Activated CD4-positive, alpha-beta T cell treated with anti-CD3 and anti-CD28 coated beads for 1 hour (primary cell): ENCODE measurements at places on chromosomes 1 and 21.
A peak's percentile ranks its signal among the peaks of the same experiment; 100 is the strongest.

DNA sequence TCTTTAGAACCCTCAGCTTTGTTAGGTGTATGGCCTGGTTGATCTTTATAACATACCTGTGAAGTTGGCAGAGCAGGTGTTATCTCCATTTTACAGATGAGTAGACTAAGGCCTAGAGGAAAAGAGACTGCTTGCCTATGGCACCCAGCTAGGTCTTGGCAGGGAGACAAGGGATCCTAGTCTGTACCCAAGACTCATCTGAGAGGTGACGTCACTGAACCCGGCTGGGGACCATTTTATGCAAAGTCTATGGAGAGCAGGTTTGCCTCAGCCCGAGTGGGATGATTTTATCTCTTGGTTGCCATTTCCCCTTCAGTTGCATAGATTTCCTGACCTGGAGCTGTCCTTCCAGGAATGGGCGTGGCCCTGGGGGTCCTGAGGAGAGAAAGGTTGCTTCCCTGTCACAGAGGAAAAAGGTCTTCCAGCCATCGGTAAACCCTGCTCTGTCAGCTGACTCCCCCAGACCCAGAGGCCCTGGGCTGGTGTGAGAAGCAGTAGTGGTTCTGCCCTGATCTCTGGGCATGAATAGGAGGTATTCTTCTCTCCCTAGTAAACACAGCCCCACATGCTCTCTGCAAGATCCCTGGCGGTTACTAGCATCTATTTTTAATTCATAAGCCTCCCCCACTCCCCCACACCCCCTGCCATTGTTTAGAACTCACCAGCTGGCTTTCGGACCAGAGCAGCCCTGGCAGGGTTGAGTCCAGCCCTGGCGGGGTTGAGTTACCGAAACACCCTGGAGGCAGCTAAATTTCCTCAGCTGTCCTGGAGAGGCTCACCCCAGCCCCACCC, 19.6 kb downstream of the TMCC2 start:
- no peak for DNase-seq

- DNase-seq, result no peak
These were observed 118.2 kb upstream of the HOOK1 start for GRCh38 chr1:59696421-59697115.

DNA sequence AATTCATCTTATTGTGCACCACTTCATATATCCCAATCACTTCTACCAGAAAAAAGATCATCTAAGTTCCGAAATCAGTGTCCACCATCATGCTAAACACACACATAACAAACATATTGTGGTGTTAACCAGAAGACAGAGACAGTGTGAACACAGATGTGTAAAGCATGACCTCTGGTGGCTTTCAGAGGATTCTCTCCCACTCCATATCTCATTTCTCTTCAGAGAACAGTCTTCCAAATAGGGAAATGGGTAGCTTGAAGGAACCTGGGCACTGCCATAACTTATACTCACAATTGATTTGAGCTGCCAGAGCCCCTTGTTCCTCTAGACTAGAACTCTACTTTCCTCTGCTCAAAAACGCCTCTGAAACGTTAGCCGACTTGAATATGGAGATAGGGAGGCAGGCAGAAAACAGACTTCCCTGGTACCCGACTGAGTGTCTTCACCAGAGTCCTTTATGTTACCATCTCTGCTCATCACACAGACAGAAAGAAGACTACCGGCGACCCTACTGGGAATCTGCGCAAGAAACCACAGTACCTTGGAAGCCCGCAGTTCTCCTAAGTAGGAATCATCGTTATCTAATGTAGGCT, 1.8 kb upstream of the ELAPOR1 start:
- no peak for DNase-seq

DNA sequence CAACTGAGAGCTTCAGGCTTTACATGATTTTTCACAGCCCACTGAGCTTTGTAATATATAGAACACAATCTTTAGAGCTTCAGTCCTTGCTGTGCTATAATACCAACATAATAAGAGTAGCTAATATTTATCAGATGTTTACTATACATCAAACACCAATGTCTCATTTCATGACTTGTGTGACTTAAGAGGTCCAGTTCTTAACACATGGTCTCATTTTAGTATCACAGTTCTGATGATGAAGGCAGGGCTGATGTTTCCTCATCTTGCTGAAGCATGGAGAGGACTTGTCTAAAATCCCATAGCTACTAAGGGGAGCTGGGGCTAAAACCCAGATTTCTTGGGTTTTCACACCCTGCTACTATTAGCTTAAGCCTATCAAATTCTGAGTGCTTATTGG, 5.5 kb downstream of the MTR start:
- no peak for DNase-seq

GRCh38 chr1:156445789-156446263, 54.7 kb downstream of the MEF2D start:
- DNase-seq, result peak; percentile 64

GRCh38 chr1:235075777-235076308, 52.8 kb downstream of the TOMM20 start:
- DNase-seq, result no peak

GRCh38 chr1:96722958-96723357, 1.4 kb downstream of the PTBP2 start:
- no peak for DNase-seq

GRCh38 chr1:156591432-156592157, at the start of gene NAXE:
TSS of gene NAXE (plus strand) at chr1:156591776. CDS start at chr1:156591805, 29 bp downstream.
- DNase-seq, result peak; percentile 53

GRCh38 chr1:180249725-180250498, 19.8 kb downstream of the LHX4 start:
- DNase-seq, result no peak

GRCh38 chr1:67997746-67998145, 52.7 kb downstream of the DIRAS3 start:
- DNase-seq, result no peak

GRCh38 chr1:38141483-38141882, 94.9 kb upstream of the POU3F1 start:
- DNase-seq, result no peak

DNA sequence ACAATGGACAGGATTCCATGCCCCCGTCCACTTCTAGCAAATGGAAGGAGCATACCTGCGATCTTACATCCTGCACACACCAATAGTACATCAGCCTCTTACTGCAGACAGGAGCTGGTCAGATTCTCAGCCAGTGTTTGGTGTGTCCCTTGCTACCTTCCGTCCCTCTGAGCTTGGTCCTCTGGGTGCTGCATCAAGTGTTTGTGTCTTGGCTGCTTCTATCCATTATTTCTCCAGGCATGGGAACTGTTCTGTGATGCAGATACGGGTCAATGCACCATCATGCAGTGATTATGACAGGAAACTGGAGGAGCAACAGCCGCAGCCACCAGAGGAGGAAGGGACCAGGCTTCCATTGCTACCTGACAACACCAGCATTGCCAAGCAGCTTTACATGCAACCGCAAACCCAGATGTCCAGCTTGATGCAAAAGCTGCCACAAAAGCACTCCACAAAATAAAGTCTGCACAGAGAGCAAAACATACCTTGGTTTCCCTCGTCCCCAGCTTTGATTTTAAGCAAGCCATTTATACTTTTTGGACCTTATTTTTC, 21.9 kb upstream of the OVAAL start:
- no peak for DNase-seq

DNA sequence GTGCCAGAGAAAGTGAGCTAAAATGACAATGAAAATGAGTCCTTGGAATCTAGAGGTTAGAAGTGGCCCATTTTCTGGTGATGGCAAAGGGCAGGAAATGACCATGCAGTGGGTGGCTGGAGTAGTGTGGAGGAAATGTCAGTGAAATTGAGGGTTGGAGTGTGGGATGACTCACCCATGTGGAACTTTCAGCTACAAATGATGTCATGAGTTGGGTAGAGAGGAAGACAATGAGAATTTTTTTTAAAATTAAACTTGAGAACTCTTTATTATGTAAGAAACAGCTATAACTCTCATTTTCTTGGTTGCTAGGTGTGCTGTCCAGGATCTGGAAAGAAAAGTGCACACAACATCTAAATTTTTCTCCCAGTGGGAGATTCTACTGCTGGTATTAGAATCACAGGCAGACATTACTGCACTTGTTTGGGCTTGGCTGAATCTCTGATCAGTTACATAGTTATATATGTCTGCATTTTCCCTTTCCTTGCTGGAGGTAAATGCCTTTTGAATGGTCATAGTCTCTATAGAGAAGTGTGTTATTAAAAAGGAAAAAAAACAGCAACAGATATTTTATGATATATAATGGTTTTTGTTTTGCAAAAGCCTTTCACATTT, 56.8 kb upstream of the GNG12 start:
- DNase-seq, result no peak

DNA sequence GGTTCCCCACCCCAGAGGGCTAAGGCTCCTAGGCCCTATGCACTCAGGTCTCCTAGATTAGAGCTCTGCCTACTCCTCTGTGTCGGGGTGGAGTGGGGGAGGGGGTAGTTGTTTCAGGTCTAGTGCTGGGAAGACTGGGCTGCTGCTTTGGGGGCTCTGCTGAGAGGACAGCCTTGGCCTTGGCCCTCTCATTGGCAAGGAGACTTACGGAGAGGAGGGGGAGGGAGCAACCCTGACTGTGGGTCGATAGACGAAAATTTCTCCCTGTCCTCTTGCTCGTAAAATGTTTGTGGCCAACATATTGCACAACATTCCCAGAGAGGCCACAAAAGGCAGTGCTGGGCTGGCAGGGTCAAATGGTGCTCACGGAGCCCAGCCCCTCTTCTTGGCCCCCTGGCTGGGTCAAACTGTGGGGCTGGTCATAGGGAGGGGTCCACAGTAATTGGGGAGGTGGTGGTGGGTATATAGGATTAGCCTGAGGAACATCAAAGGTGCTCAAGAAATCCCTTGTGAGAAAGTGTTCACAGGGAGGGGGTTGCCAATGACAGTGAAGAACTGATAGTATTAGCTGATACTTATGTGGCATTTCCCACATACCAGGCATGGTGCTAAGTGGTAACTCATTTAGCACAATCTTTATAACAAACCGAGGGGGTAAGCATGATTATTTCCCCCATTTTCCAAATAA, 8.5 kb upstream of the DMBX1 start:
- no peak for DNase-seq

- no peak for DNase-seq
These were observed 268.3 kb upstream of the PROX1 start for GRCh38 chr1:213719462-213719861.

DNA sequence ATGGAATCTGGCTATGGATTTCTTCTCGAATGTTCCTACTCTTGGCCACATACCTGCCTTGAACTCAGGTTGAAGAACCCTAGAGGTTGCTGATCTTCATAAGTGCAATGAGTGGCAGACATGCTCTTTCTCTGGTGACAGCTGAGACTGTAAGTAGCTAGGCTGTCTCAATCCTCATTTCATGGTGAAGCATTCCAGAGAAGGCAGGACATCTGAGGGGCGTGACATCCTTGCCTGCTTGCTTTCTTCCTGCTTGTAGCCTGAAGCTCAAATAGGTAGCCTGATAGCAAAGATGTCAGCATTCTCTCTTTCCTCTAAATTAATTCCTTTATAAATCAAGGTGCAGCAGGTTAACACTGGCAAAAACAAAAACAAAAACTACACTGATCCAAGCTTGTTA, 114.6 kb upstream of the MAGI3 start:
- DNase-seq, result no peak

DNA sequence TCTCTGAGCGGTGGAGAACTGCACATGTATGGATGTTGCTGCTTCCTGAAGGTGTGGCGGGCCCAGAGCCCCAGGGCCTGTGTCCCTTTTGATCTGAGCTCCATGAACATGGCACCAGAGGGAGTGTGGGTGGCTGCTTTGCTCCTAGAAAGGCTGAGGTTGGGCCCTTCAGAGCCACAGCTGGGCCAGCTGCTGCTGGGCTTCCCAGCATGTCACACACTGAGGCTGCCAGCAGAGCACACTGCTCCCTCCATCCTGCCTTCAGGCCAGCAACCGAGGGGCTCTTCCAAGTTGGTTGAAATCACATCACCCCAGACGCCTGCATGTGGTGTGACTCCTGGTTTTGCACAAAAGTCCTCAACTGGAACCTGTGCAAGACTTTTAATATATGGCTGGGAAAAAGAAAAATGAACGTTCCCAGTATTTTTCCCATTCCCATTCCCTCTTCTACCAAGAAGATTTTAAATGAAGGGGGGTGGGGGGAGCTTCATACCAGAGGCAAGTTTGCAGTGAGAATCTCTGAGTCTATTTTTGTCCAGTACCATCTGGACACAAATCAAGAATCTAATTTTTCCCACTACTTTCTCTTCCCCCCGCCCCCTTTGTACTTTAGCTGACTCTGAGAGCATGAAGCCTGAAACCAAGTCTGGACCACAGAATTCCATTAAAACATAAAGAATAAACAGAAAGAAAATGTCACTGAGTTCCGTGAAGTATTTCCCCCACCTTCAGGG, 26.2 kb upstream of the NGF start:
- DNase-seq, result no peak

DNA sequence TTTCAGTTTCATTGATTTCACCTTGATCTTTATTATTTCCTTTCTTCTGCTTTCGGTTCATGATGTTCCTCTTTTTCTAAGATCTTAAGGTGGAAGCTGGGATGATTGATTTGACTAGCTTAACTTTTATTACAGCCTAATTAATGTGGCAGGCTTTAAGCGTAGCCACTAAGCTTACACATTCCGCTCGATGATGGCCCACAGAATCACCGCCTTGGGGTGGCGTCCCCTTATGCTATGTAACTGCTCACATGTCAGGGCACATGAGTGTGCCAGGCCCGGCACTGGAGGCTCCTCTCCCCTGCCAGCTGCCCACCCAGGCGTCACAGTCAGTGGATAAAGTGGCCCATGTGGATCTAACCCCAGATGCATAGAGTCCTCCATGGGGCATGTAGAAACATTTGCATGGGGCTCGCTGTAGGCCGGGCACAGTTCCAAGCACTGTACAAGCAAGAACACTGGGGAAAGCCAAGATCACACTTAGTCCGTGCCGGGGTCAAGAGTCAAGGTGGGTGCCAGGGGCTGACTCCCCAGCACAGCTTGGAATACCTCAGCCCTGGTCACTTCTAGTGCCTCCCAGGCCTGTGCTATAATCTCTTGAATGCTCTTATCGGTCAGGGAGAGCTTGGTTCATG, 41.7 kb downstream of the PKNOX1 start:
- no peak for DNase-seq

GRCh38 chr1:40699787-40700186, 8.3 kb downstream of the NFYC start:
- no peak for DNase-seq

GRCh38 chr1:243438815-243439214, 183.0 kb downstream of the SDCCAG8 start:
- DNase-seq, result no peak

DNA sequence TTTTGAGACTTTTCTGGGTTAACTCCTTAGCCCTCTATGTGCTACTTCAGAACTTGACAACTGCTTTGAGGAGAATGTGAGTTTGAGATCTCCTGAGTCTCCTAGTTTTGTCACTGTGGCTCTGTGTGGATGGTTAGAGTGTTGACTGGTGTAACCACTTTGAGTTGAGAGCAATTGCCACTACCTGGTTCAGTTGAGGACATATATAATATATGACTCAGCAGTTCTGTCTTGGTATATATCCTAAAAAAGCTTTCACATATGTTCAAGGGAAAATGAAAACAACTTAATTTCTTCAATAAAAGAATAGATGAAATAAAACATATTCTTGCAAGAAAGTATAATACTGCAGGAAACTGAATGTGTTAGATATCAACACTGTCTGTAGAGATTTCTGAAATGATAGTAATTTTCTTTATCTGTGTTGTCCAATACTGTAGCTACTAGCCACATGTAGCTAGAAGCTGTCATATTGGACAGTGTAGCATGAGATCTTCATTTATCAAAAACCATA, 96.7 kb upstream of the QSOX1 start:
- no peak for DNase-seq

GRCh38 chr1:162706606-162707005, 74.3 kb downstream of the DDR2 start:
- DNase-seq, result no peak

GRCh38 chr21:42155045-42155855, 63.7 kb upstream of the ABCG1 start:
- no peak for DNase-seq
